ENCODE measurements at places on chromosomes 11 and 22. TPM values are rescaled to one million over a fixed set of nuclear protein-coding genes. Genes with fewer than 3 reads are reported as not detected.
A peak's percentile ranks its signal among the peaks of the same experiment; 100 is the strongest.

- no peak for DNase-seq
Measured at GRCh38 chr22:36855478-36855877, 5.3 kb upstream of the NCF4 start.

DNA sequence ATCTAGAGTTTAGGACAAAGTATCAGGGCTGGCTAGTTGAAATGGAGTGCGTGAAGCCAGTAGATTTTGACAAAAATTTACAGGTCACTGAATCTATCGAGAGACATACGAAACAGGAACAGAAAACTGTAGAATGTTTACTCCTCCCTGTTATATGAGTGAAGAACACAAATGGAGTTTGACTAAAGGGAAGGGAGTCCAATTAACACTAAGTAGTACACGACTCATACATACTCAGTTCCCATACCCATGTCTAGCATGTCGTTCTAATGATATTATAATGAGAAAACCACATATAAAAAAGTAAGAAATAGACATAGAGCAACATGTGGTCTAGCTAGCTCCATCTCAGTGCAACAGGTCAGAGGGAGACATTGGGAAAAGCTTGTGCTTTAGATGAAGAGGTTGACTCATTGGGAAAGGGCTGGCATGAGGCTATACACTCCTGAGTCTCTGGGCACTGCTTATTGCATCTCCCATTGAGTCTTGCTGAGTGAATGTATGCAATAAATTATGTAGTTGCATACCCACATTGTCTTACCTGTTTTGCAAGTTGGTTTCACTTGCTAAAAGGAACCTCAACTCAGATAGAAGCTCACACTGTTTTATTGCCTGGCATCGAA is 43.5 kb downstream of the CD44 start:
- DNase-seq: no peak

- DNase-seq: peak; percentile 58
Measured at GRCh38 chr11:59138643-59139042, 4.0 kb upstream of the FAM111A start.

Gene ARVCF
- total RNA-seq: 81.3 TPM

Gene GNG3
- not detected for total RNA-seq
